ENCODE measurements at places on chromosomes 7 and 10. TPM values are rescaled to one million over a fixed set of nuclear protein-coding genes. Genes with fewer than 3 reads are reported as not detected.

DNA sequence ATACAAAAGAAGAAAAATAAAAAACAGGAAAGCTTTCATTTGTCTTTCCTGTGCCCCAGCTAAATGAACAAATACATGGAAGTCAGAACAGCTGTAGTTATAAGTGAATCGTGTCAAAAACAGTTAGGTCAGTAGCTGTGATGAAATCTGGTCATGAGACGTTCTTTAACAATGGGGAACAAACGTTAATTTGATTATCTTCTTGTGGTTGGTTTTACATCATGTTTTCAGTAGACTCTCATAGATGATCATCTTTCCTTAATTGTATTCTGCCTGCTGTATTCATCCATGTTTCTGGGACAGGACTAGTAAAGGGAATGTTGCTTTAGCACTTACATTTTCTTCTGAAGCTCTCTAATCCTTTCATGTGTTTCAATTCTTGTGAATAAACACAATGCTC is 97.0 kb downstream of the PCLO start:
- peak; percentile 4 for DNase-seq

DNA sequence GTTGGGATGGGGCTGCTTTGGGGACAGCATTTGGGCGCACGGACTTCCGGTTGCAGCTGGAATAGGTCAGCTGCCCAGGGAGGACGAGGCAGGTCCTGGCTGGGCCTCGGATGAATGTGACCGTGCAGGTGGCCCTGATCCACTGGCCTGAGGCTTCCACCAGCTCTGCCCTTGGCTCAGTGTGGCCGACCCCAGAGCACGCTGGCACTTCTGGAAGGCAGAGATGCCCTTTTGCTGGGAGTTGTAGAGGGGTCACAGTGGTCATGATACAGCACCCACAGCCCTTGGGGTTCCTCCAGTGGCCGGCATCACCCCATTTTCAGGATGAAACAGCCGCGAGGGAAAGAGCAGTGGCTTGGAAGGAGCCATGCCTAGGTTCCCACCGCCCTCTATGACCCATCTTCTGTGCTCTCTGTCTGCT is 19.0 kb downstream of the ADCY1 start:
- DNase-seq = no peak

DNA sequence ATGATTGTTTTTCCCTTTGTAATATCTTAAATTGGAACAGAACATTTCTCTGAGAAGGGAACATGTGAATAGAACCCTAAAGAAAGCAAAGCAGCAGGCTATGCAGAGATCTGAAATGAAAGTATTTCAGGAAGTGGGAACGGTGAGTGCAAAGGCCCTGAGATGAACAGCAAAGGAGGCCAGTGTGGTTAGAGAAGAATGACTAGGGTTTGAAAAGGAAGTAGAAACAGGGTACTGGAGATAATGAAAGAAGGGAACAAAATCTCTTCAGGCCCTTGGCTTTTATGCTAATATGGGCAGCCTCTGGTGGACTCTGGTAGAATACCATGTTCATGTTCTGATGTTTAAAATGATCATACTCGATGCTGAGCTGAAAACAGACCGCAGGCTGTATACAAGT is 22.2 kb downstream of the ARHGAP21 start:
- DNase-seq = no peak

DNA sequence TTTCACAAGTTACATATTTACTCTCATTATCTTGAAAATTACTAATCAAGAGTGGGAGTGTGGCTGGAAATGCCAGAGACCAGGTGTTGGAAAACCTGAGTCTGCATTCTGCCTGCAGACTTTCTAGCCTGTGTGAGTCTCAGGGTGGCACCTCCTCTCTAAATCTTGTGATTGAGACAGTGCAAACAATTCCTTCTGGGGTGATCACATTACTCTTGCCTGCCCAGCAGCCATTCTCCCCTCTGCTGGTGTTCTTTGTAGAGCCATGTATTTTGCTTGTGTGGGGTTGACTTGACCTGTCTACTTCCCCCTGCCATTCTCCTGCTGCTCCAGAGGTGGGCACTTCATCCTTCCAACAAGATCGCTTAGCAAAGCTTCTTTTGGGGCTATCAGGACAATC is 101.1 kb downstream of the RAPGEF5 start:
- DNase-seq = no peak

Gene SPDYE1
- not detected for total RNA-seq

Gene MASTL
- 6.7 TPM for total RNA-seq

GRCh38 chr7:3204526-3204925 is 96.5 kb upstream of the SDK1 start:
- no peak for DNase-seq

DNA sequence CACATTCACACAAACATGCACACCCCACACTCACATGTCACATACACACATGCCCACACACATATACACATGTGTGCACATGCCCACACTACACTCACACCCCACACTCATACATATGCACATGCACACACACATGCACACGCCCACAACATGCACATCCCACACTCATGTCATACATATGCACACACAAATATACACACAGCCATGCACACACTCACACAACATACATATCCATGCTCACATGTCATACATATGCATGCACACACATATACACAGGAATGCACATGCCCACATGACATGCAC is 219.8 kb downstream of the DNAJB6 start:
- DNase-seq = no peak

DNA sequence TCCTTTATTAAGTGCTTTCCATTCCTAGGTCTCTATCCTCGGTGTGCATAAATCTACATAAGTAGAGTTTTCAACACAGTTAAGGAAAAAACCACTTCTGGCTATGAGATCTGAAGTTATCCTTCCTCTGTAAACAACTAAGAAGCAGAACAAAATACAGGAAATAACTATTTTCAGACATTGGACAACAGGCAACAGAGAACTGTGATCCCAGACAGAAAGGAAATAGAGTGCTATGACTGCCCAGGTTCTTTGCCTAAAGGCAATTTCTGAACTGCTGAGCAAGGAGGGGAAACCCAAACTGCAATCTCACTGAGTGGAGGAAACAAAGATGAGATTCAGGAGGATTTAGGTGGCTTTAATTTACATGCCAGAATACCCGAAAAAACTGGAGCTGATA is 285.4 kb downstream of the SNX13 start:
- DNase-seq = no peak

DNA sequence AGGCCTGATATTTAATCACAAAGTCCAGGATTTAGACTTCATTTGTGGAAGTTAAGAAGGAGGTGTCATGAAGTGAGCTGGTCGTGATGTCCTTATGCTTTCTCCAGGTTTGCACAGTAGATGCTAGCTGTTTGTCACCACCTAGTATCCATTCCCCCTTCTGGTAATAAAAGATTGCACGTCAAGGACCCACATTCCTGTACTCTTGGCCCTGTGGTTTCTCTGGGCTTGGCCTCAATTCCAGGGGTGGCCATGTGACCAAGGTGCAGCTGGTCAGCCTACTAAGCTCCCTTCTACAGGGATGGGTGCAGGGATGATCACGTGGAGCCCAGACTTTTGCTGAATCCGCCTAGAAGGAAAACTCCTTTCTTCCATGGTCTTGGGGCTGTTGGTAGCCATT is 16.5 kb downstream of the NPS start:
- DNase-seq = no peak

DNA sequence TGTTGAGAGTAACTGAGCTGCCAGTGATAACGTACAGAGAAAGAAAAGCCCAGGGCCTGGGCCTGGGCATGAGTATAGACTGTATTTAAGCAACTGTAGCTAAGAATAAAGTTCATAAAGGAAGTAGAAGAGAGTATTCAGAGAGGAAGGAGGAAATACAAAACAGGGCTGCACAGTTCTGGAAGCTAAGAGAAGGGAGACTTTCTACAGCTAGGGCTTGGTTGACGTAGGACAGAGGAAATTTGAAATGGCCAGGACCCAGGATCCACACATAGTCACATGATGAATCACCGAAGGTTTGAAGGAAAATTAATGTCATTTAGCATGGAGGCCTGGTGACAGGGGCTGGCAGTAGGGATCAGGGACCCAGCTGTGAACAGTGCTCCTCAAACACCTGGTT is 66.7 kb downstream of the ARL4A start:
- DNase-seq = peak; percentile 56

Gene LRRC17
- total RNA-seq = 63.4 TPM

DNA sequence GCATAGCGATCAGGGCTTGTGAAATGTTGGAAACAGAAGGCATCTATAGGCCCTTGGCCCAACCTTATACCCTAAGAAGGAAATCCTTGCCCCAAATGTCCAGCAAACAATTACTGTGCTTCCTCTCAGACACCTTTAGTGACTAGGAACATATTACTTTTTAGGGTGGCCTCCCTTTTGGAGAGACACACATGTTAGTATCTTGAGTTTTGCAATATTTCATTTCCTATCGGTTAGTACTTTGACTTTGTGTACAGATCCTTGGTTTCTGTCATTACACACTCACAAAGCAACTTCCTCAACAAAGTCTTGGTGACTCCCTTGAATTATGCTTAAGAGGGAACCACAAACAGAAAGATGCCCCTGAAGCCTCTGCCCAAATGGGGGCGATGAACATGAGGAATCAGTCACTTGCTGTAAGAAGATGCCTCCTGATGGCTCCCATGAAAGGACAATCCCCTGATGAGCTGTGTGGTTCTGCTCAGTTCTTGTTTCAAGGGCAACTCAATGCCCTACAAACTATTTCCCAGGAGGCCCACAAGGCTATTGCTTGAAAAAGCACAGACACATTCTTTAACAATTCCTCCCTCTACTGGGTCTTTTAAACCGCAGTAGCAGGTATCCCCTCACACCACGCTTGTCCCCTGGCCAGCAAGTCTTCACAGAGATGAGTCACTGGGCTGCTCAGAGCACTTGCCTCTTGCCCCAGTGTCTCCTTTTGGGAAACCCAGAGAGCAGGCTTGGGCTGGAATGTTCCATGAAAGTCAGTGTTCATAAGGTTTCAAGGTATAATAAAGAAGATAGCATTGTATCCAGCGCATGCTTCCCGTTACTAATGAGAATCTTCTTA is 196.2 kb downstream of the FANK1 start:
- DNase-seq = peak; percentile 90

GRCh38 chr10:111455776-111456426 is 379.1 kb downstream of the ADRA2A start:
- no peak for DNase-seq

DNA sequence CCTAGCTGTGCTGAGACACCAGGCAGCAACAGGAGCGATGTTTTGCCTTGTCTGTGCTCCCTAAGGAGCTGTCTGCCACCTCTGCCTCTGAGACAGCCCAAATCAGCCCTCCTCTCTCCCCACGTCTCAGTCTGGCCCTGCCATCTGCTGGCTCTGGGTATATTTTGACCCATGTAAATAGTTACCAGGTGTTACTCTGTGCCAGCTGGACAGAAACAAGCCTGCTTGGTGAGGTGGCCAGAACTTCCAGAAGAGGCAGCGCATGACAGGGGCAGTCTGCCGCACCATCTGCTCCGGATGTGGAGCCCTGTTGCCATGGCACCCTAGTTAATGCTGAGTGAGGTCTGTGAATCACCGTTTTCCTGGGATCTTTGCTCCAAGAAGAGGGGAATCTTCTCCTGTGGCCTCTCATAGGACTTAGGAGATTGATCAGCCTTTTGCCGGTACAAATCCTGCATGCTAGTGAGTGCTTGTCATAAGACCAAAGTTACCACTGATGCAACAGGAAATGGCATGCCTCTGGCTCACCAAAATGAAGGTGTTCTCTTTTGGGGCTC is 31.8 kb downstream of the GSTO2 start:
- peak; percentile 99 for DNase-seq

Gene ETV1
- total RNA-seq = 12.5 TPM

- no peak for DNase-seq
Observed at GRCh38 chr10:131172433-131172832, 139.1 kb downstream of the TCERG1L start.

DNA sequence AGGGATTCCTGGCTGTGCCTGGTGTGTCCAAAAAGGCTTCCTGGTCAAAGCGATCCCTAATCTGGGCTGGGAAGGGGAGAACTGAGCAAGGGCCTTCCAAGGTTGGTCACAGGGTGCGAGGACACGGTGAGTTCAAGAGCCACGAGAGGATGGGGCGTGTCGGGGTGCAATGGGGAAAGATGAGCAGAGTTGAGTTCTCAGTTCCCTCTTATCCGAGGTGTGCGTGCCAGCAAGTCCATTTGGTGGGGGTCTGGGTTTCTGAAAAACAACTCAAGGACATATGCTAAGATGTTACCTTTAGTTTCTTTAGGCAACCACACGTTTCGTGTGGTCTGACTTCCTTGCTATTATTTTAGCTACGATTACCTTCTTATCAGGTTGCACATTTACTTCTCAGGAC is 1.3 kb downstream of the ZNF775 start:
- no peak for DNase-seq

GRCh38 chr10:9043466-9043865 is 989.0 kb downstream of the GATA3 start:
- DNase-seq = no peak

Gene AGAP6
- total RNA-seq = 12.3 TPM

GRCh38 chr7:114941692-114942091 is 19.8 kb downstream of the MDFIC start:
- no peak for DNase-seq

GRCh38 chr10:77358656-77359055 is 279.0 kb downstream of the KCNMA1 start:
- no peak for DNase-seq

GRCh38 chr7:80480566-80480965 is 31.3 kb downstream of the GNAT3 start:
- DNase-seq = peak; percentile 73

Gene WNT8B
- not detected for total RNA-seq

DNA sequence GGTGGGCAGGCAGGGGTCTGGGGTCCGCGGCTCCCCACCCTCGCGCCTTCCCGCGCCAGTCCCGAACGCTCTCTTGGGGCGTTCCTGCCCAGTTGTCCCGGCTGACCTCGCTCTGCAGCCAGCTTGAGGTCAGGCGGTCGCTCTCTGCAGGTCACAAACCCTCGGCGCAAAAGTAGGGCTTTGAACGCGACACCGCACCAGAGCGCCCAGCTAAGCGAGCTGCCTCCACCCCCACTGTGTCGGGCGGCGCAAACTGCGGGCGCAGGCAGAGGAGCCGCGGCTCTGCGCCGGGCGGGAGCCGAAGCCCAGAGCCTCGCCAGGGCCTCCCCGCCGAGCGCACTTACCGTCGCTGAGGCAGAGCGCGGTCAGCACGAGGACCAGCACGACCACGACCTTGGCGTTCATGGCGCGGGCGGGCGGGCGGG is 284 bp downstream of the CXCL12 start:
- DNase-seq = no peak

GRCh38 chr7:99653754-99654153 is 26.0 kb downstream of the CYP3A5 start:
- DNase-seq = no peak

- no peak for DNase-seq
Observed at GRCh38 chr7:124058515-124058914, 25.6 kb upstream of the TMEM229A start.

Gene MET
- 8.2 TPM for total RNA-seq

- no peak for DNase-seq
Observed at GRCh38 chr10:5532618-5533097, 7.9 kb downstream of the CALML3 start.

- no peak for DNase-seq
Observed at GRCh38 chr7:33114976-33115375, 5.8 kb upstream of the RP9 start.

Gene CPA2
- not detected for total RNA-seq

- no peak for DNase-seq
Observed at GRCh38 chr7:134419085-134419484, 39.8 kb downstream of the AKR1B1 start.

Gene PTF1A
- total RNA-seq = not detected

GRCh38 chr10:13729586-13730305 is 143.0 kb downstream of the PRPF18 start:
- DNase-seq = no peak

Gene CALD1
- total RNA-seq = 1,872 TPM

GRCh38 chr7:79051915-79052314 is 401.6 kb downstream of the MAGI2 start:
- DNase-seq = no peak

Gene HOXA5
- total RNA-seq = not detected

Gene NKX1-2
- total RNA-seq = 0.07 TPM

- DNase-seq = no peak
Observed at GRCh38 chr10:69736886-69737641, 64.6 kb upstream of the COL13A1 start.
